ENCODE measurements at places on chromosomes 11 and 22.

GRCh38 chr11:70122490-70123198 lies 44.5 kb downstream of the ANO1 start:
- no peak for DNase-seq

- DNase-seq = no peak
Observed at GRCh38 chr11:69153661-69154060, 2.1 kb upstream of the SMIM38 start.

DNA sequence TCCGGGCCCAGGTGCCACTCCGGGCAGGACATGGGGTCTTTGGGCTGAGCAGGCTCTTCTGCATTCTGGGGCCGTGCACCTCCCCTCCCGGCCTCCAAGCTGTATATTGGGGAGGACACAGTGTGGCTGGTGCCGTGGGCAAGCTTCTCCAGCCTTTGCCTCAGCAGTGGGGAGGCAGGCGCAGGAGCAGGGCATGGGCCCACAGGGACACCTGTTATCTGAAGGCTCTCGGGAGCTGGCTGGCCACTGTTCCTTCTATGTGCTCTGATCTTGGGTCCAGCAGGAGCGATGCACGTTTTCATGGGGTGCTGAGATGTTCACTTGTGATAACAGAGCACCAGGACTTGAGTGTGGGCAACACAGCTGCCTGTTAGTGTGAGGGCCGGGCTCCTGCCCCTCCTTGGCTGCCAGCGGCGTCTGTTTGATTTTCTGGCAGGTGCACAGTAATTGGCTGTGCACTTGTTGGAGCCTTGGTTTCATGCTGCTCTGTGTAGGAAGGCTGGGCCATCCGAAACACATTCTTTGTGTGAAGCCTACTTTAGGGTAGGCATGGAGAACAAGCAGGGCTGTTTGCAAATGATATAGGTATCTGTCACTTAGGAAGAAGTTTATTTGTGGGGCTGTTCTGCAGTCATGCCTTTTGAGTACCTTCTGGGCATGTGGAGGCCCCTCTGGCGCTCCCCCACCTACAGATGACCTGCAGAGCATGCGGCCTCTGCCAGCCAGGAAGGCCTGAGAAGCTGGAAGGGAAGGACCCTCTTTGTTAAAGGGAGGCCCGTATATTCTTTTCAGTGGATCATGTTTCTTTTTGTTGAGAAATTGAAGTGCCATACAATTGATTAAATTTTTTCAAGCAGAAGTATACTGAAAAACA lies 201.5 kb downstream of the TBC1D22A start:
- DNase-seq = no peak

DNA sequence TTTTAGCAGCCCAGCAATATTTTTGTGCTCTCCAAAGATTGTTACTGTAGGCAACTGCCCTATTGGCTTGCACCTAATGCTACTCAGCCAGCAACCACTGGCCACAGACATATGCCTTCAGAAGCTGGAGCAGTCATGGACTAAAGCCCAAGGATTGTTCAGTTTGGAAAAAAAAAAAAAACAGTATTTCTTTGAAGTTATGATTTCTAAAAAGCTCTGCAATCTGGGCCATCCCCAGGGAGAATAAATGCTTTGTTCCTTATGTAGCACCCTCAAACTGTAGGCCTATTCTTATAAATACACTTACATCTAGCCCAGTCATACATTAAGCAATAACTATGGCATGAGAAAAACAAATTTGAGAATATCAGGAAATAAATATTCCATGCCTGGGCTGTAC lies 2190.5 kb upstream of the RAG2 start:
- no peak for DNase-seq

DNA sequence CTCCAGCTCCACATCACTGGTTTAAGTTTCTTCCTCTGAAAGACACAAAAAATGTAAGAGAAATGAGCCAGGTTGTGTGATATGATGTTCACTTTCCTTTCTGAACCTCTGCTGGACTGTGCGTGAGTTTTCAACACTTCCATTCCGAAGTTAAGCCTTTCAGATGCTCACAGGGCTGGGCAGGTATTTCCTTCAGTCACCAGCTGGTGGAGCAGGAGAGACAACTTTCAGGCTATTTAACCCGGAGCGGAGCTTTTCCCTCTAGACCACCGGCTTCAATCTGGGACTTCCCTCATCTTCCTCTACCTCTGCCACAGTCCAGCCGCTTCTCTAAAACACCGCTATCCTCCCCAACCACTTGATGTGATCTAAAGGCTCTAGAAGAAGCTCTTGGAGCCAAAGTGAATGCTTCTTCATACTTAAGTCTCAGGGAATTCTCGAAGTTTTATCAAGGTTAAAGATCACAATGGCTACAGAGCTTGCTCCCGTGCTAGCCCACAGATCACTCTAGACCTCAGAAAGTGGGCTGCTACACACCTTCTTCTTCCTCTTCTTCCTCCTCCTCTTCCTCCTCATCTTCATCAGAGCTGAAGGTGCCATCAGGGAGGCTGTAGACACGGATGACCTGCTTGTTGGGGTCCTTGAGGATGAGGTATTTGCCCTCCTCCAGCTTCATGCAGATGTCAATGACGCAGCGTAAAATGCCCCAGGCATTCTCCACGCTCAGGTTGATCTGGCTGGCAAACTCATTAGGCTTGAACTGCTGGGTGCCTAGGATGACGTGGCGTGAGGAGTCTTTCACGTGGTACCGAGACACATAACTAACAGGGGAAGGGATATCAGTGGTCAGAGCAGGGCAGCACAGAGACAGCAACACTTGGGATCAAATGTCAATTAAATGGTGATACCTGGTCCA lies 4.4 kb upstream of the FOXRED2 start:
- DNase-seq = no peak

- DNase-seq = no peak
Observed at GRCh38 chr11:122093731-122094275, 22.2 kb downstream of the BLID start.

Data from keratinocyte (primary cell).